ENCODE measurements at places on chromosomes 6 and 20.

DNA sequence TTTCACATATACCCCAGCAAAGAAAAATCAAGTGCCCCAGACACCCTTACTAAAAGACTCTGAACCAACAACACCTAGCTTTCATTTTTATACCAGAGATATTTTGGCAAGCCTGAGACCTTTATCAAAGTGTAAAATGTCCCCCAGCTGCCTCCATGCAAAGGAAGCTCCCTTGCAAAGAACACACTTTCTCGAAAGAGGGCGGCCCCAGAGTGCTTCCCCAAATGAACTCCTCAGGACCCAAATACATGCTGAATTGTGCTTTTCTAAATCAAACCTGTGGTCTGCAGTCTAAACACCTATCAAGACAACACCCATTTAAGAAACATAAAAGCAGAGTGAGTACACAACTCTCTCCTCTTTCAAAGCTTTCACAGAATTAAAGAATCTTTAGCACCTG is 490 bp downstream of the IPCEF1 start:
- no peak for DNase-seq

- no peak for DNase-seq
Observed at GRCh38 chr20:33522256-33522820, 32.4 kb downstream of the CBFA2T2 start.

DNA sequence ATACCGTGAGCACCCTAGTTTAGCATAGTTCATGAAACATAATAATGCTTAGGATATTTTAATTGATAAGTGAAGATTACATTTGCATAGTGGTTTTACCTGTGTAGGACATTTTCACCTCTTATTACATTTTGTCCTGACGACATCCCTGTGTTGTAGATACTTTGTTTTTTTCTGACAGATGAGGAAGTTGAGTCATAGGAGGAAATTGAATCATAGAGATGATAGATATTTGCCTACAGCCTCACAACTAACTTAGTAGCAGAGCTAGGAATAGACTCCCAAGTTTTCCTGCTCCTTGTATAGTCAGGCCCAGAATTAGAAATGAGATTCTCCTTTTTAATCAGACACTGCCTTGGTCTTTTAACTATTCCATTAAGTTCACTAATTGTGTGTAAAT is 100.5 kb upstream of the SUPT3H start:
- no peak for DNase-seq

- DNase-seq = no peak
Observed at GRCh38 chr20:34621383-34622367, 55.2 kb downstream of the PIGU start.

GRCh38 chr6:43842231-43842794 is 72.3 kb downstream of the VEGFA start:
- no peak for DNase-seq

DNA sequence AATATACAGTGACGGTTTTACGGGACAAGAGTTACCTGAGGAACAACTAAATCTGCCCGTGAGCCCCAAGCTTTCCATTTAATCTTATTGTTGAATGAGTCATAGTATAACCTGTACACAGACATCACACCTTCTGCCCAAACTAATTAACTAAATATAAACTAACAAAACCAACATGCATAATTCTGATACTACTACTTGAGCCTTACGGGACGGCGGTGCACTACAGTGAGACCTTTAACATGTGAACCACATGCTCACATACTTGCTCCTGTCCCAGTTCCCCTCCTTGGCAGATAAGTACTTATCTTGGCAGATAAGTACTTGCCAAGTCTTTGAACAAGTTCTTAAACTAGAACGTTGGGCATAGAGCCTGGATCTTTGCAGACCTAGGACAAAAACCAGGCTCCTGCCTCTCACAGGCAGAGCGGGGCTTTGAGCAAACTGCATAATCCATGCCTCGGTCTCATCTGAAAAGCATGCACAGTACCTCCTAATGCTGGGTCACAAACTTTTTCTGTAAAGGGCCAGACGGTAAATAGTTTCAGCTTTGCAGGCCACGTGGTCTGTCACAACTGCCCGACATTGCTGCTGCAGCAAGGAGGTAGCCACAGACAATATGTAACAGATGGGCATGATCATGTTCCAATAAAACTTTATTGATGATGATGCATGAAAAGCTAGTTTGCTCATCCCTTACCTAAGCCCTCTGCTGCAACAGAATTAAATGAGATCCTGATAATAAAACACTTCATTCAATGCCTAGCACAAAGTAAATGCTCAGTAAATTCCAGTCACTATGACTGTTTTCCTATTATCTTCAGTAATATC is 23.0 kb downstream of the ZNF217 start:
- no peak for DNase-seq

- DNase-seq = no peak
Observed at GRCh38 chr20:58645412-58645968, 5.6 kb upstream of the STX16 start.

GRCh38 chr6:167933847-167934246 is 63.6 kb upstream of the KIF25 start:
- no peak for DNase-seq

DNA sequence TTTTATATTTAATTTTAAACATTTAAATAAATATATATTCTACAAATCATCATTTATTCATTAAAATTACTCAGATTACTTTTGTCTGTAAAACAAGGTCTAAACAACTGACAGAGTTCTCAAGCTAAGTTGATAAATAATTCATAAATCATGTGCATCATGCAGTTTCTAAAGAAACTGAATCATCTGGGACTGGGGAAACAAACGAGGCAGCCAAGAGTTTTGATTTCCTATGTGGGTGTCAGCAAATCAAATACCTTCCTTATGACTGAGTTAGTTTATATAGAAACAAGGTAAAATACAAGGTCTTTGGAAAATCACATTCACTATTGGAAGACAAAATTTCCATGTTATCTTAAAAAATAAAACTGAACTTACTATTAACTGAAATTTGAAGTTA is 149.9 kb upstream of the BEND6 start:
- DNase-seq = no peak

DNA sequence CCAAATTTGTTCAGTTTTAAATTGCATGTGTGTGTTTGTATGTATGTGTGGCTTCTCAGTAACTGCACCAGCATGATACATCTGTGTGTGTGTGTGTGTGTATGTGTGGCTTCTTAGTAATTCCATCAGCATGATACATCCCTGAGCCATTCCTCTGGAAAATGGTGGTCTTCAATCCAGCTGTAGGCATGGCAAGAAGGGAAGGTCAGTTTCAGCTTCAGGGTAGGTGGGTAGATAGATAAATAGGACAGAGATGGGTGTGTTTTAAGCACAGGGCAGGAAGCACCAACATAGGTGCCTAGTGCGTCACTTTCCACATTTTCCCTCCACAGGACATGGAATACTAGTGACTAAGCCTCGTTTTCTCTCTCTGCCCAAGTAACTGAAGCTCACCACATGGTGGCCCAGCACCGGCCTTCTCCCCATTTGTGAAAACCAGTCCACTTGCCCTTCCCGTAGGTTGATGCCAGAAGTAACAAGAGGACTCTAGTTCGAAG is 82.9 kb downstream of the RPP40 start:
- DNase-seq = no peak

- DNase-seq = no peak
Observed at GRCh38 chr6:44058617-44059358, 68.5 kb downstream of the MRPL14 start.

- no peak for DNase-seq
Observed at GRCh38 chr6:146664871-146665360, 66.1 kb downstream of the ADGB start.

DNA sequence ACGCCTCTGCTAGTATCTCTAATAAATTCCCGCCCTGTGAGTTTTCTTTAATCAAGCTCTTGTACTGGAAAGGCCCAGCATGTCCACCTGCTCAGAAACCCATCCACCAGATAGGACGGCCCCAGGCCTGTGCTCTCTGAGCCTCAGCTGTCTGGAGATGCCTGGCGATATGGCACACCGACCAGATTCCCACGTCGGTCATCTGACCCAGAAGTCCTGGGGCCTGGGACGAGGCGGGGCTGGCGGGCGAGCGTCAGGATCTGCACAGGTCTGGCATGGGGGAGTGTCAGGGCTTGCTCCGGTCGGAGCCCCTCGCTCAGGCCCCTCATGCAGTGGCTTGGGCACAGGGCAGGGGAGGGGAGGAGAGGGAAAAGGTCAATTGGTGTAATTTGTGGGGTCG is 10.2 kb downstream of the RNASET2 start:
- DNase-seq = no peak

- peak; percentile 40 for DNase-seq
Observed at GRCh38 chr6:121849477-121849876, 414.0 kb downstream of the GJA1 start.

- no peak for DNase-seq
Observed at GRCh38 chr6:36038120-36038876, 10.7 kb downstream of the MAPK14 start.

- no peak for DNase-seq
Observed at GRCh38 chr20:41782730-41783406, 164.7 kb upstream of the CHD6 start.

DNA sequence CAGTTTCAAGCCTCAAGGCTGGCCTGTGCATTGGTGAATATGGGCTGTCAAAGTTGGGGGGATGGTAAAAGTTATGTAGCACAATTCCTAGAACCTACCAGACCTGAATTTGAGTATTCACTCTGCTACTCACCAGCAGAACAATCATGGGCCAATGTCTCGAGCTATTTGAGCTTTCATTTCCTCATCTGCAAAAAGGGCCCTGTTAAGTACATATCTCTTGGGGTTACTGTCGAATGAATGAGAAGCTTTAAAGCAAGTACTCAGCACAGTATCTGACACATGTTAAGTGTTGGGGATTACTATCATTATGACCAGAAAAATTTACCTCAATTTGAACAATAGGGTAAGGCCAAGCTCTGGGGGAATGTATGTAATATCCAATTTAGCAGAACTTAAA is 13.5 kb upstream of the ENPP4 start:
- no peak for DNase-seq

GRCh38 chr20:4684837-4685413 is 36.8 kb upstream of the PRND start:
- DNase-seq = no peak

DNA sequence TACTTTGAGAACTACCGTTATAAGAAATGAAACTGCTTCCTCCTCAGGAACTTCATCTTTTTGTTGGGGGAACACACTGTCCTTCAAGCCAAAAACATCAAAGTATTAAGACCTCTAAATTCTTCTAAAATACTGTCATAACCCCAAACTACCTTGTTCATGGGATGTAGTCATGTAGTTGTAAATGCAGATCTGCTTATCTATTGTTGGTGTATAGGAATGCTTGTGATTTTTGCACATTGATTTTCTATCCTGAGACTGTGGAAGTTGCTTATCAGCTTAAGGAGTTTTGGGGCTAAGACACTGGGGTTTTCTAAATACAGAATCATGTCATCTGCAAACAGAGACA is 282.9 kb upstream of the RUNX2 start:
- DNase-seq = no peak

- no peak for DNase-seq
Observed at GRCh38 chr20:61118429-61119224, 133.4 kb upstream of the CDH4 start.

DNA sequence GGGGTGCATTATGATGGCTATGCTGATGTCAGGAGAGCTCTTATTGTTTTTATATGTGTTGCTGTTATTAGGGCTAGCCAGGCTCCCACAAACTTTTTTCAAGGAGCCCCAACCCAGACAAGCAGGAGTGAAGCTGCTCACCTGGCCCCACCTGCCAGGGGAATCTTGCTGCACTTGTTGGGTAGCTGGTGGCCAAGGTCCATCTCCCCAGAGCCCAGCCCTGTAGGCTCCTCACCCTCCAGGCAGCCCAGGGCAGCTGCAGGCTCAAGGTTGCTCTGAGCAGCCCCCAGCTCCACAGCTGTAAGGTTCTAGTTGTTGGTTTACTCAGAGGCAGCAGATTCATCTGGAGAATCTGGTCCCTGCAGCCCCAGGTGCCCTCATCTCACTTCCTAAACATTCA is 46.8 kb upstream of the SIRPA start:
- no peak for DNase-seq

DNA sequence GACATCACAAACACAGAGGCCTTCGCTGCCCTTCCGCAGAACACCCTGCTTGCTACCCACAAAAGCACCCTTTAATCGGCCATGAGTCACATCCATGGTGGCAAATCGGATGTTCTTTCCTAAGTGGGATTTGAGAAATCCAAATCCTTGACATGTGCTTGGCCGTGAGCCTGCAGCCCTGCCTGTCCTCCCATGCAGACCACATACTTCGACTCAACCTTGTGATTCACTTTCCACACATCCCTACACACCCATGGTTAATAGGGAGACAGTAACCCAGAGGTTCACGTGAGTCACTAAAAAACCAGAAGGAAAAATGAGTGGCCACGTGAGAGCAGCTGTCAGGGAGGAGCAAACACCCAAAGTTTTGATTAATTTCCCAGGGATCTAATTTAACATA is 19.4 kb downstream of the RAMACL start:
- DNase-seq = no peak

DNA sequence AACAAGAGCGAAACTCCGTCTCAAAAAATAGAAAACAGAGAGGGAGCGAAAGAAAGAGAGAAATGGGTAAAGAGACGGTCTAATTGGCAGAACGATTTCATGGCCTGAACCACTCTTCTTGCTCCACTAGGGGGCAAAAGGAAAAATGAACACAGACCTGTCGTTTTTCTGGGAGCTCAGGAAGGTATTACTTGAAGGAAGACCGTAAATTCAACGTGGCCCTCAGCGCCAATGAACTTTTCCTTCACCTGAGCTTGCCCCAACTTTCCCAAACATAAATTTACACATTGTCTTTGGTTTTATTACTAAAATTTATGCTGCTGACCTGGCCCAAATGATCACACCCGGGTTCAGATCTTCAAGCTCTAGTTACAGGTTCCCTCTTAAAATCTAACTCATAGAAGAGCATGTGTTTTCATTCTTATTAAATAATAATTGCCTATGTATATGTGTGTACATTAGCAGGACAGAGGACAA is 67.3 kb downstream of the ATP9A start:
- no peak for DNase-seq

GRCh38 chr6:90369651-90370050 is 73.0 kb upstream of the BACH2 start:
- no peak for DNase-seq

DNA sequence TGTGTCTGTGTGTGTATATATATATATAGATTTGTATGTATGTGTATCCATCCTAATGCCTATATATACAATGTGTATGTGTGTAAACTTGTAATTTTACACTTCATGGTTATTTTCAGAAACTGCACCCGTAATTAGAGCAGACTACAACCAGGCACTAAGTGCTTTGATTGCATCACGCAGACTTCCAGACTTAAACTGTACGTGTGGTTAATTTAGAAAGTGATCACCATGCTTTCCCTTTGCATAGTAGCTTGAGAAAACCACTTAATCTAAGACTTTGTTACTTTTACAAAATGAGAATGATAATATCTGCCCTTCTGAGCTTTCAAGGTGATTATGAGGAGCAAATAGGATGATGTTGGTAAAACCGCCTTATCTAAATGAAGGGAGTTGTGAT is 50.1 kb upstream of the E2F3 start:
- DNase-seq = no peak

- no peak for DNase-seq
Observed at GRCh38 chr6:8857160-8857559, 421.8 kb upstream of the SLC35B3 start.

- peak; percentile 82 for DNase-seq
Observed at GRCh38 chr6:29667158-29667557, 10.3 kb downstream of the MOG start.

- DNase-seq = no peak
Observed at GRCh38 chr20:24818056-24818455, 131.0 kb upstream of the CST7 start.

- DNase-seq = no peak
Observed at GRCh38 chr6:31624070-31624469, 3.6 kb downstream of the PRRC2A start.
